ENCODE measurements at places on chromosomes 7 and 10.

DNA sequence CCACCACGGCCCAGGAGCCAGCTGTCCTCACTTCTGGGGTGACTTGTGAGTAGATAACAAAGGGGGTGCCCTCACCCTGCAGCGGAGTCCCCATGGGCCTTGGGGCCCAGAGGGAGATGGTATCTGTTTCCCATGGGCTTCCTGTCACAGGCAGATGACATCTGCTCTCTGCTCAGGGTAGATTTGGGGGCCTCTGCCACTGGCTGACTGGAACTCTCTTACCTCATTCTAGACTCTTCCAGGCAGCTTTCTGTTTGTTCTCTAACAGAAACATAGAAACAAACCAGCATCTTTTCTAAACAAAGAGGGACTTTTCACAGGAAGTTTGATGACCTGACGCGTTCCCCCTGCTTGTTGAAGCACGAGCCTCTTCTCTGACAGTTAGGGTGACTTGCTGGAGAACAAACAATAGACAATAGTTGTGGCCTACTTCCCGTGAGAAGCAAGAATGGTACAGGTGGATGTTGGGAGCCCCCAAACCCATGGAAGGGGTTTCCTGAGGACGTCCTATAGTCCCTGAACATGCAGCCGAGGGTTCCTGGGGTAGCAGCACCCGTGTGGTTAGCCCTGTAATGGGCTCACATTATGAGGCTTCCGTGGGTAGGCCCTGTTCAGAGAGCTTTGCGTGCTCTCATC is 61.6 kb downstream of the GRK5 start:
- DNase-seq = no peak

- peak; percentile 30 for DNase-seq
Observed at GRCh38 chr7:76063525-76063924, 15.6 kb downstream of the MDH2 start.

DNA sequence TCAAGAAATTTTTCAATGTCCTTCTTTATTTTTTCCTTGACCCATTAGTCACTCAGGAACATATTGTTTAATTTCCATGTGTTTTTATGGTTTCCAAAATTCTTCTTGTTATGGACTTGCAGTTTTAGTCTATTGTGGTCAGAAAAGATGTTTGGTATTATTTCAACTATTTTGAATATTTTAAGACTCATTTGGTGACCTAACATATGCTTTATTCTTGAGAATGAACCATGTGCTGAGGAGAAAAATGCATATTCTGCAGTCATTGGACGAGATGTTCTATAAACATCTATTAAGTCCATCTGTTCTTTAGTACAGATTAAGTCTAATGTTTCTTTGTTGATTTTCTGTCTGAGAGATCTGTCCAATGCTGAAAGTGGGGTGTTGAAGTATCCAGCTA is 42.3 kb upstream of the MDFIC start:
- no peak for DNase-seq

DNA sequence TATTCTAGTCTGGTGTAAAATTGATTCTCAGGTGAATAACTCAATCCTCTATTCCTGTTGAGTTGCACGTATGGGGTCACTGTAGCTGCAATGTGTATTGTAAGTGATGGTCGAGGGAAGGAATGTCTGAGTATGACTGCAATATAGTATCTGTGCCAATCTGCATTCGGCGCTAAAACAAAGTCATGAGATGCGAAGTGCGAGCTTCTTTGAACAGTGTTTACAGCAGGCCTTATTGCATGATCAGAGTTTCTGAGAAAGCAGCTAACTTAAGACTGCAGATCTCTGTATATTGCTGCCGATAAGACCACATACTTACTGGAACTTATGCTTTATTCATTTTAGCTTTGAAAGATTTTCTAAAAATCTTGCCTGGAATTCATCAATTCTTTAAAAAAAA is 341.7 kb upstream of the BMPER start:
- DNase-seq = no peak

- DNase-seq = no peak
Observed at GRCh38 chr7:7908622-7909145, 59.9 kb upstream of the GLCCI1 start.

DNA sequence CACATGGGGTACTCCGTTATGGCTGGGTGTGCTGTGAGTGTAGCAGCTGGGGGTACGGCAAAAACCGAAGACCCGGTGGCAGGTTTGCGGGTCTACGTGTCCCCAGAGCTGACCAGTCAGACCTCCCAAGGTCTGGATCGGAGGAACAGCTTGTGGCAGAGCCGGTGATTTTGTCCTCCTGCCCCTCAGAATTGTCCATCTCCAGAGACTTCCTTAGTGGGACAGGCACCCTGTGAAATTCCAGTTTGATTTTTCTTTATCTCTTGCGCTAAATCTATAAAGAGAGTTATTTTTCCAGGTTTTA is 1.0 kb downstream of the EIF3B start:
- no peak for DNase-seq

- no peak for DNase-seq
Observed at GRCh38 chr10:48463318-48464003, 141.4 kb downstream of the ARHGAP22 start.

DNA sequence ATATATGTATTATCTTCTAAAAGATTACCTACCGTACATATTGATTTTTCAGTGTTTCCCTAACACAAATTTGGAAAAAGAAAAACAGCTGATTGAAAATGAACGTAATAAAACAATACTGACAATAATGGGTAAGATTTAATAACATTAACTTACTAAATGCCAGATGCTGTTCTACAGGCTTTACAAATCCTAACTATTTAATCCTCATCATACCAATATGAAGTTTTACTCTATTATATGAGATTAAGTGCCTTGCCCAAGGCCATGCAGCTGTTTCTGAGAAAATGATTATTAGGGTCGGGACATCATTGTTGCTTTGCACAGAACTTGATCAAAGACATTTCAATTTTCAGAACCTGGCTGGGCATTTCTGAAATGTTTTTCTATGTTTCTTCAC is 104.6 kb downstream of the HGF start:
- DNase-seq = no peak

All from NCI-H1105 (cell line).